ENCODE measurements at places on chromosomes 5 and 9.

DNA sequence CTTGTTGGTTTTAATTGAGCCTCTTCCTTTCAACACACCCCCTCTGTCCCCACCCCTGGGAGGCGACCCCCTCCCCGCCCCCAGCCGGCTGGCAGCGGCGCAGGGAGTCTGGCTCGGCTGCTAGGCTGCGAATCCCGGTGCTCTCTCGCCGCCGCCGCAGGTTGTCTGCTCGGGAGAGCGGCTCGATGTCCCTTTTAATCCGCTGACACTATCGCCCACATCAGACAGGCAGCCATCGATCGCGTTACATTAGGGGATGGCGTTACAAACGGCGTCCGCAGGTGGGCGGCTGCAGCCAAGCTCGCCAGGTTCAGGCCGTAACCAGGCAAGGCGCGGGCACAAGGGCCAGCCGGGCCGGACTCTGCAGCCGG is 1.3 kb downstream of the NR2F1-AS1 start:
- DNase-seq = peak; percentile 76

GRCh38 chr9:125649315-125649714 is 57.7 kb downstream of the MAPKAP1 start:
- DNase-seq = no peak

DNA sequence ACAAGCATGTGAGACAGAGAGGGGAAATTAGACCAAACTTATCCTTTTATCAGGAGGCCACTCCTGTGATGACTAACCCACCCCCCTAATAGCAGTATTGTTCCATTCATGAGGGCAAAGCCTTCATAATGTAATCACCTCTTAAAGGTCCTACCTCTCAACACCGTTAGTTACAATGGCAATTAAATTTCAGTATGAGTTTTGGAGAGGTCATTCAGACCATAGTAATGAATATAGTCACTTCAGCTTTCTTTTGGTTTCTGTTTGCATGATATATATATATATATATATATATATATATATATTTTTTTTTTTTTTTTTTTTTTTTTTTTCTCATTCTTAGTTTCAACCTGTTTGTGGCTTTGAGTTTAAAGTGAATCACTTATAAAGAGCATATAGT is 10.5 kb downstream of the ADGRV1 start:
- DNase-seq = no peak

- no peak for DNase-seq
These were observed 721.2 kb downstream of the CDH18 start for GRCh38 chr5:19266791-19267190.

DNA sequence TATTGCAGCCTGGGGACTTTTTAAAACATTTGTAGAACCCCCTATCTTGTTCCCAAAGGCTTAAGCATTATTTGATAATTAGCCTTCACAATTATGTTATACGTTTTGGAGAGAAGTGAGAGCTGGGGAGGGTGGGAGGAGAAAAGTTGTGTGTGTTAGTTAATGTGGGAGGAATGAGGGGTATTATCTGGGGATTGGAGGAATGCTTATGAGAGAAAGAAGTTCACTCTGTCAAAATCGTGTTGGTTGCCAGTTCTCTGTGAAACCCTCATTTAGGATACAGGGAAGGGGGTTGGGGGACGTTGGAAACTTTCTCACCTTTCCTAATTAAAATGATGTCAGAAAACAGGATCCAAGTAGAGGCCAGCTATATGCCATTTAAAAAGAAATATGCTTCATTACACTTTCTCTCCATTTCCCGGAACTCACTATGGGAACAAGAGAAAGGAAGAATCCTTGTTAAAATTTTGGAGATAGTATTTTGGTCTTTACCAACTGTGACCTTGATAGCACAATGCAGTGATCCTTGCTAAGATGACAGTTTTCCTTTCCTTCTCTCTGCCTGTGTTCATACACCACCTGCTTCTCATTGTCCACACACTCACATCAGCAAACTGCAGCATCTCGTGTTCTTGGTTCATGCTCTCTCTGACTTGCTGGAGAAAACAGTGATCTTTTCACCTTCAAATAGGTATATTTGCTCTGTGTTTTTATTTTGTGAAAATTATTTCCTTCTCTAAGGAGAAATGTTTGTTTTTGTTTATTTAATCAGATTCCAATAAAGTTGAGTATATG is 336.7 kb upstream of the CLINT1 start:
- DNase-seq = no peak

GRCh38 chr9:79155308-79155707 is 416.5 kb upstream of the TLE4 start:
- DNase-seq = no peak

GRCh38 chr9:94638335-94639060 is 820 bp downstream of the FBP1 start:
- no peak for DNase-seq

DNA sequence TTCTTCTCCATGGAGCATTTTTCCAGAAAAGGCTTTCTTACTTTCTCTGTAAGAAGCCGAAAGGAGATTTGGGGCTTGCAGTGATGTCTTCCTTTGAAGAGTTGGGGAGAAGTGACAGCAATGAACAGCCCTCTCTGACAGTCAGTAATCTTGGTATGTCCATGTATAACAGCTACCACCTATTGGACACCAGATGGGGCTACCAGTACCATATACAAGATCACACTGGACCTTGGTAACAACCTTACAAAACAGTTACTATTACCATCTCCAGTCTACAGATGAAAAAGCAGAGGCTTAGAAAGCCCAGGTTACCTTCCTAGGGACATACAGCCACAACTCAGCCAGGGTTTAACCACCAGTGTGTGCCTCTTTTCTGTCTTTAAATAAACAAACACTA is 272.7 kb upstream of the TRPC7 start:
- no peak for DNase-seq

GRCh38 chr9:99137225-99137624 is 32.3 kb downstream of the TGFBR1 start:
- DNase-seq = no peak

- DNase-seq = no peak
These were observed 810.3 kb downstream of the BRINP1 start for GRCh38 chr9:118558891-118559290.

GRCh38 chr9:81564632-81565031 is 124.7 kb downstream of the TLE1 start:
- DNase-seq = no peak

GRCh38 chr5:129141696-129142095 is 47.1 kb downstream of the ISOC1 start:
- DNase-seq = no peak

GRCh38 chr9:124839612-124840299 is 13.5 kb upstream of the WDR38 start:
- peak; percentile 52 for DNase-seq

DNA sequence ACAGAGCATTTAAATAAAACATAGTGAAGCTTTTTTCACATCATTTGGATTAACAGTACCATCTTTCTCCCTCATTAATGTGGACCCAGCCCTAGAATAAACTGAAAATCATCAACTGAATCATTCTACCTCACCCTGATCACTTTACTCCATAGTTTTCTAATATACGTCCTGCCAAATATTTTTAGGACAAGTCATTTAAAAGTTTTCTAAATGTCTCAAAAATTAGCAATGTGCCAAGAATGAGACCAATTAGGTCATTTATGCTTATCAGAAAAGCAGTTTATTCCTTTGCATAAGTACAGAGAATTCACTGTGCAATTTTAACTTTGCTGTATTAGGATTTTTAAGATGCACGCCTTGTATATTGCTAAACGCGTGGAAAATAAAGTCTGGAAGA is 284.4 kb downstream of the PIK3R1 start:
- DNase-seq = no peak

GRCh38 chr5:111158105-111158744 is 66.0 kb upstream of the CAMK4 start:
- DNase-seq = peak; percentile 79

- DNase-seq = no peak
These were observed 4.0 kb downstream of the NADK2 start for GRCh38 chr5:36237751-36238150.

DNA sequence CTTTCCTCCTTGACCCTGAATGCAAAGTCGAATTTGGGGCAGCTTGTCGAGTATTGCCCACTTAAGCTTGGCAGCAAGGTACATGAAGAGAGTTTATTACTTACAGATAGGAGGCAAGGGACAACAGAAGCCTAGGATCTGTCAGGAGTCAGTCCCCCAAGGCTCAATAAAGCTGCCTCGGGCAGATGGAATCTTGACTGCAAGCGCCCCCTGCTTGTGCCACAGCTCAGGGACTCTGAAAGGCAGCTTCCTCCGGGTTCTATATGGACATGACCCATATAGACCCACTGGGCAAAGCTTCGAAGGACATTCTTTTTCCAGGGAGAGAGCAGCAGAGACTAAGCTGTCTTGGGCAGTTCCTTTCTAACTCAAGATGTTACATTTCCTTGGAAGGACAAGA is 971.5 kb downstream of the EFNA5 start:
- DNase-seq = peak; percentile 46

GRCh38 chr9:130740218-130741023 is 46.8 kb downstream of the EXOSC2 start:
- no peak for DNase-seq

- DNase-seq = no peak
These were observed 179.7 kb downstream of the PAPPA start for GRCh38 chr9:116333254-116333653.

GRCh38 chr5:134840811-134841210 is 5.0 kb upstream of the C5orf24 start:
- DNase-seq = peak; percentile 10

DNA sequence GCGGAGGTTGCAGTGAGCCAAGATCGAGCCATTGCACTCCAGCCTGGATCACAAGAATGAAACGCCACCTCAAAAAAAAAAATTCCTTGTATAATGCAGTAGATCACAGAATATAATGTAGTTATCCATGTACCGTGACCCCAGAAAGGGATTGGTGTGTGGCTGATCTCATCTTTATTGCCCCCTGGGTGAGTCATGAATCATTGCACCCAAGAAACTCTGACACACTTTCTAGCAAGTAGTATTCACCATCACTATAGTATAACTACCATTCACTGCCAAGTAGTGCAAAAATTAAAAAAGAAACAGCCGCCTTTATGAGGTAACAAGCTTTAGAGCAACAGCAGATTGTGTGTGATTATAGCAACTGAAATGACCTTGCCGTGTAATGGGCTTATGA is 23.7 kb upstream of the ANKH start:
- no peak for DNase-seq

- peak; percentile 32 for DNase-seq
These were observed 10.6 kb downstream of the MYOZ3 start for GRCh38 chr5:150671509-150672236.

DNA sequence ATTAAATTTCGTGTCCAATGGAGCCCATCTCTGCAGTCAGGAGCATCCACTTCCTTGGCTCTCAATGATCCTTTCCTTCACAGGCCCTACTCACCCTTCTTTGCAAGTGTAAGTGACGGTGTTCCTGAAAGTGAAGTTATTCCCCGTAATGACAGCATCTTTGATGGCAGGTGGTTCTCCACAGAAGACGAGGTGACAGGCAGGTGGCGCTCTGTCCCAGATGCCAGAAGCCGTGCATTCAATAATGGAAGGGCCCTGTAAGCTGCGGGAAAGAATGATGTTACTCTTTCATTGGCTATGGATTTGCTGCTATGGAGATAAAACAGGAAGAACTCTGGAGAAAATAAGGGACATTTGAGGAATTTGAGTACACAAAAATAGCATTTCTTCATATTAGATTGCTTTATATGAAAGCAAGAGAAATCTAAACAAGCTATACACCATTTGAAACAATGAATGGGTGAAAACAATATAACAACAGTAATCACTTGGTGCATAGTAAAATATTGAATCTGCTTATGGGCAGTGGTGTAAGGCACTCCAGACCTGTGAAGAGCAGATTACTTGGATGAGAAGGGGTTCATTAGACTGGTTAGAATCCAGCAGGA is 89.9 kb upstream of the TXNDC8 start:
- DNase-seq = peak; percentile 72

- peak; percentile 46 for DNase-seq
These were observed 6.8 kb downstream of the SLC24A2 start for GRCh38 chr9:19782005-19782404.
